ENCODE measurements at places on chromosomes 6 and 20. TPM values are rescaled to one million over a fixed set of nuclear protein-coding genes. Genes with fewer than 3 reads are reported as not detected.

DNA sequence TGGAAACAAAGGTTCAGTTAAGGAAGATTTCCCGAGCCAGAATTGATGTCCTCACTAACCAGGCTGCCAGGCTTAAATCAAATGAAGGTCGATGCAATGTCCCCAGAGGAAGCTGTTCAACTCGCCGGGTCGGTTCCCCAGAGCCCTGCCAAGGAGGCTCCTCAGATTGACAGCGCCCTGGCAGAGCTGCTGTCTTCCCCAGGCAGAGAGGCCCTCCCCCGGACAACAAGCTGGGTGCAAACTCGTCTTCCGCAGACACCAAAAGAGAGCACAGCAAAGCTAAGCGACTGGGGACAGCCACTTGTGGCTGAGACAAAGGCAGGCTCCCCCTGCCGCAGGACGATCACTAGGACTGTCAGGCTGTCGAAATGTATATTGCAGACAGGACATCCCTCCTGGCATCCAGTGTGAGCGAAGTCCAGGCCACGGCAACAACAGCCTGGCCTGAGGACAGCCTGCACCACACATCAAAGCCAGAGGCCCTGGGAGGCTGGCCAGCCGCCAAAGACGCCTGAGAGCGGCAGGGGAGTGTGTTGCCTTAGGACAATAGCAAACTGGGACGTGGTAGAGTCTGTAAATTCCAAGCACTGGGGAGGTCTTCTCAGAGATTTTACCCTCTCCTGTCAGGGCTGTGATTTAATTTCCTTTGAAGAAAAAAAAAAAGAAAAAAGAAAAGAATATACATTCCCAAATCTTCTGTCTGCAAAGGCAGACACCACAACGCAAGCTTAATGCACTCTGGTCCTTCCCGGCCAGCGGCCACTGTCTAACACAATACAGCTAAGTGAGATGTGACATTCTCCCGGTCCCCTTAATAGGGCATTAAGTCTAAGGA lies 99.1 kb downstream of the HIVEP2 start:
- DNase-seq: peak; percentile 99

DNA sequence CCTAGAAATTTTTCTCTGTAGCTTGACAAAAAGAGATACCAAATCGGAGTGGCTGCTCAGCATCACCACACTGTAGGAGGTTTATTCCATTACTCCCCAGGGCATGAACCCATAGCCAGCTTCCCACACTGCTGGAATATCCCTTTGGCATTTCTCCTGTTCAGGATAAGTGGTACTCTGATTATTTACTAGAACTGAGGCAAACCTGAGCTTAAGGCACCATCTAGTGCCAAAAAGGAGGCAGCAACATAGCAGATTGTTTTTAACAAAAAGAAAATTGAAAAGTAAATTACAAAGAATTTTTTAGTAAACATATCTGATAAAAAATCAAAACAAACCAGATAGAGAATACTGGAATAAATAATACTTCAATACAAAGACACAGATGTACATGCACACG lies 181.7 kb downstream of the WDR27 start:
- DNase-seq: no peak

DNA sequence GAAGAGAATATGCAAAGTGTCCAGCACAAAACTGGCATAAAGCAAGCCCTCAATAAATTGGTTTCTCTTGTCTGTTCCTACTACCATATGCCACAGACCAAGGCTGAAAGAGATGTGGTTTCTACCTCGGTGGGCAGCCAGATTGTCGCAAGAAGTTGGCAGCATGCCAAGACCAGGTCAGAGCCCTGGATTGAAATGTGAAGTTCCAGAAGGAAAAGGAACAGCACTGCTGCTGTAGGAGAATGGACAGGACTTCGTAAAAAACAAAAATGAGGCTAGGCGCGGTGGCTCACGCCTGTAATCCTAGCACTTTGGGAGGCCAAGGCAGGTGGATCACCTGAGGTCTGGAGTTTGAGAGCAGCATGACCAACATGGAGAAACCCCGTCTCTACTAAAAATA lies 22.1 kb downstream of the MRPL14 start:
- DNase-seq: no peak

GRCh38 chr20:24453869-24454268 lies 15.6 kb upstream of the SYNDIG1 start:
- DNase-seq: no peak

DNA sequence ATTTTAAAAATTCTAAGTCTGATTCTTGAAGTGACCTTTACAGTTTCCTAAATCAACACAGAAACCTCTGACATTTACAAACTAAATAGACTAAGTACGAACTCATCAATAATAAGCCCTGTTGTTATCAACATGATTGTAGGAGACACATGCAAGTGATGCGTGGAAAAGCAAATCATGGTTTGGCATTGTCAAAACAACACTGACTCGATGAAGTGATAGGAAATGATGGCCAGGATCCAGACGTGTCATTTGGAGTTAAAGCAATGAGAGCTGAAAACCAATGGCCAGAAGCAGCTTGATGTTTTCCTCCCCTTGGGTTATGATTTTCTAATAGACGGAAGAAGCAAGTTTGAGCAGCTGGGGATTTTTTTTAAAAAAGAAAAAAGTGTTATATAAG lies 117.4 kb upstream of the FAM184A start:
- DNase-seq: no peak

HFE gene
- total RNA-seq: 1.9 TPM

DNA sequence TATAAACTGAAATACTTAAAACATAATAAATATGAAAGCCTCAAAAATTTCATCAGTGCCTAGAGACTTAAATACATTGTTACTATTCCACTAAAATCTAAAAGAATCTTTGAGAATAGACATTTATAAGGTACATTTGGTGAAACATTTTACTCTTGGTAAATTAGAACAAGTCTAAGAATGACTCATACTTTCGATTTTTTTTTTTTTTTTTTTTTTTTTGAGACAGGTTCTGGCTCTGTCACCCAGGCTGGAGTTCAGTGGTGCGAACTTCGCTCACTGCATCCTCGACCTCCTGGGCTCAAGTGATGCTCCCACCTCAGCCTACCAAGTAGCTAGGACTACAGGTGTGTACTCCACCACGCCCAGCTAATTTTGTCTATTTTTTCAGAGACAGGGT lies 6.4 kb downstream of the FUCA2 start:
- no peak for DNase-seq

DNA sequence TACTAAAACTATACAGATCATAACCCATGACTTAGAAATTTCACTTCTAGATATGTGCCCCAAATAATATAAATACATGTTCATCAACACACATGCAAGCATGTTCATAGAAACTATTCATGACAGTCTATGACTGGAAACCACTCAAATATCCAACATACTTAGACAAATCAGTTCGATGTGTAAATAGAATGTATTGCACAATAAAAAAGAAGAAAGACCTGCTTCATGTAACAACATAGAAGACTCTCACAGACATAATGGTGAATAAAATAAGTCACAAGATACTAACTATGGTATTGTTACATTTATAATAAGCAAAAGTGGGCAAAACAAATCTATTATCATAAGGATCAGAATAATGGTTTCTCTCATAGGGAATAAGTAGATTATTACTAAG lies 163.5 kb upstream of the THBS2 start:
- no peak for DNase-seq

DNA sequence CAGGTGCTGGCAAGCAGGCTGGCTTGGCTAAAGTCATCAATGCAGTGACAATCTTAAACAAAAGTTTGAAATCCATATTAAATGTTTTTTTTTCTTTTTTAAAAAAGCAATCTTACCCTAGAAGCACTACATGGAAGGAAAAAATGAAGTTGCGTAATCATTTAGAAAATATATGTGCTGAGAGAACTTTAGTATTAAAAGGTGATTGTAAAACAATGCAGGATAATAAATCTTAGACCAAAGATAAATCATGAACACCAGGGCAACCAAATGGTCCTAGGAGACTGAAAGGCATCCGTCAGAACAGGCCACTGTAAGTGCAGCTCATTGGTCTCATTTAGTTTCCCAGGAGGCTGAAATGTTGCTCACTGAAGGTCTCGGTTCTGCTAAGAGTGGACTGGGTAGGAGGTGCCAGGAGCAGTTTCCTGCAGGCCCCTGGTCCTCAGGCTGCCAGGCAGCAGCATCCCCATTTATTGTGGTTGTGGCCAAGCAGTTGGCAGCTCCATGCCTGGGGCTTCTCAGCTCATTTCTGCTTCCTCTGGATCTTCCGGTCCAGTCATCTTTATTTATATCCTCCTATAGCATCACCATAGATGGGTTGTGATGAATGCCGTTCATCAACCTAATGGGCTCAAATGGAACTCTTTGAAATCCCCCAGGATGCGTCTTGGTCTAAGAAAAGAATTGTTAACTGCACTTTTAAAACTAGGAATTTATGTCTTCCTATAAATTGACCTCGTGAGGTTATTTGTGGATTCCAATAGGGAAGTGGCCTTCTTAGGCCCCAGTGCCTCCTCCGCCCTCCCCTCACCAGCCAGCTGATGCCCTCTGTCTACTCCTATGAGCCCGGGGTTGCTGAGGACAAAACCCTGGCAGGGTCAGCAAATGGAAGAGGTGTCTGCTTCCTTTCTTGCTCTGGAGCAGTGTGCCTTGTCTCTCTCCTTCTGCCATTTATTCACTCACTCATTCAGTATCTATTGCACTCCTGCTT lies 269.0 kb downstream of the UST start:
- no peak for DNase-seq

DNA sequence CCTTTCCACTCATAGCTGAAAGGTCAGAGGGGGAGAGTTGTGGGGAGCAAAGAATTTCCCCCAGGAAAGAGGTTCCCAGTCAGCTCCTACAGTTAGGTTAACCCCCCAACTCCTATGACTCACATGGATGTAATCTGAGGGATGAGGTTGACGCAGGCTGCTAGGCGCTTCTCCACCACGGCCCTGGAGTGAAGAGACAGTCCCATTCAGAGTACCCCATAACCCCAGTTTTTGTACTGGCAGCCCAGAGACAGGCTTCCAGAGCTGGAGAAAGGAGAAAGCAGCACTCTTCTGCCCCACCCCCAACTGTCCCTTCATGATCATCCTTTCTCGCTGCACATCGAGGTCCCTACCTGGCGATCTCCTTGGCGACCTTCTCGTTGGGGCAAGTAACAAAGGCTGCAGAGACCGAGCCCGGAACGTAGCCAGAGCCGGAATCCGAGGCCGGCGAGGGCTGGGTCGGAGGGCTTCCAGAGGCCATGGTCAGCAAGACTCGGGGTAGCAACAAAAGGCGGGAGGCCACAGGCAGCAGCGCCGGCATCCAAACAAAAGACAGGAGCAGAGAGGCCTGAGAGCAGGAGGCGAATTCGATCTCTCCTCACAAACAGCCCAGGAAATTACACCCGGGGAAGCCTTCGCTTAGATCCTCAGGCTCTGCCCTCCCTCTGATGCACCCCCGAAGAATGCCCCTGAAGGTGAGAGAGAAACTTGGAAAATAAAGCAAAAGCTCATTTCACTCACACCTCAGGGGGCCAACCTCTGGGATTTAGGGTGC lies 592 bp downstream of the CUTA start:
- DNase-seq: no peak

- DNase-seq: no peak
Measured at GRCh38 chr6:83476971-83477370, 35.4 kb upstream of the PRSS35 start.

- peak; percentile 79 for DNase-seq
Measured at GRCh38 chr6:52839124-52840055, 1.2 kb downstream of the GSTA5 start.

DNA sequence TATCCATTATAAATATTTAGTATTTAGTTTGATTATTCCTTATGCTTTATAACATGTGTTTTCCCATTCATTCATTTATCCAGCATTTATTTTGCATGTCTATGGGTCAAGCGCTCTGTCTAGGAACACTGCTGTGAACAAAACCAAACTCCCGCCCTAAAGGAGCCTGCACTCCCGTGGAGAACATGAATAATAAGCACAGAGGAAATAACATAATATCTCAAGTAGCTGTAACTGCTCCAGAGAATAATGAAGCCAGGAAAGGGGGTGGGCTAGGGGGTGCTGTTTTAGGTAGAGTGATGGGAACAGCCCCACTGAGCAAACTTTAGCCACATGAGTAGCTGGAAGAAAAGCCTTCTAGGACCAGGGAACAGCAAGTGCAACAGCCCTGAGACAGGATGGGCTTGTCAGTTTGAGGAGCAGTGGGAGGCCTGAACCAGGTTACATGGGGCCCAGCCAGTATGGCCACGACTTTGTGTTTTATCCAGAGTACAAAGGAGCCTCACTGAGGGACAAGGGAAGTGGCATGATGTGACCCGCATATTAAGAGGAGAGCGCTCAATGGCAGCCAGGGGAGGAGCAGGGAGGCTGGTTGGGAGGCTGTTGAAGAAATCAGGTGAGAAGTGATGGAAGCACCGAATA lies 24.4 kb upstream of the PRND start:
- DNase-seq: no peak

Data from HepG2 (cell line).